ENCODE measurements at places on chromosomes 11 and 22. TPM values are rescaled to one million over a fixed set of nuclear protein-coding genes. Genes with fewer than 3 reads are reported as not detected.

The CCDC87 gene
- not detected for total RNA-seq

The TEX12 gene
- total RNA-seq, result not detected

The FGF4 gene
- total RNA-seq, result not detected

The OR5P2 gene
- total RNA-seq, result not detected

The GRAP2 gene
- total RNA-seq, result 0.88 TPM

The CATSPERZ gene
- total RNA-seq, result not detected

The OR6Q1 gene
- not detected for total RNA-seq

The TMPRSS5 gene
- 0.47 TPM for total RNA-seq

The NXPE2 gene
- total RNA-seq, result 0.12 TPM

The SYT12 gene
- 0.48 TPM for total RNA-seq

The CCND1 gene
- 6.5 TPM for total RNA-seq
